ENCODE measurements at places on chromosomes 3 and 15.

GRCh38 chr15:66961901-66962300 lies 103.5 kb upstream of the SMAD3 start:
- DNase-seq: no peak

- no peak for DNase-seq
Observed at GRCh38 chr3:143855183-143855582, 6.9 kb upstream of the SLC9A9 start.

DNA sequence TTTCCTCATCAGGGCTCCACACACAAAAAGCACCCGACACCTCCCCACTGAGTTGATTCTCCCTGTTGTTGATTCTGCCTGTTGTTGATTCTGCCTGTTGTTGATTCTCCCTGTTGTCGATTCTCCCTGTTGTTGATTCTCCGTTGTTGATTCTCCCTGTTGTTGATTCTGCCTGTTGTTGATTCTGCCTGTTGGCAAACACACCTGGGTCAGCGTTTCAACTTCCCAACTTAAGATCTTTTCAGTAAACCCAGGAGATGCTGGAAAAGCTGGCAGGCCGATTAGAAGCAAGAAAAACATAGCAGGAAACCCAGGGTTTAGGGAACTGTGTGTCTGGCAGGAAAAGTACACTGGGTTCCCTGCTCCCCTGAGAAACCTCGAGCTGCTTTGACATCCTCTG lies 47.9 kb downstream of the TNK2 start:
- no peak for DNase-seq

DNA sequence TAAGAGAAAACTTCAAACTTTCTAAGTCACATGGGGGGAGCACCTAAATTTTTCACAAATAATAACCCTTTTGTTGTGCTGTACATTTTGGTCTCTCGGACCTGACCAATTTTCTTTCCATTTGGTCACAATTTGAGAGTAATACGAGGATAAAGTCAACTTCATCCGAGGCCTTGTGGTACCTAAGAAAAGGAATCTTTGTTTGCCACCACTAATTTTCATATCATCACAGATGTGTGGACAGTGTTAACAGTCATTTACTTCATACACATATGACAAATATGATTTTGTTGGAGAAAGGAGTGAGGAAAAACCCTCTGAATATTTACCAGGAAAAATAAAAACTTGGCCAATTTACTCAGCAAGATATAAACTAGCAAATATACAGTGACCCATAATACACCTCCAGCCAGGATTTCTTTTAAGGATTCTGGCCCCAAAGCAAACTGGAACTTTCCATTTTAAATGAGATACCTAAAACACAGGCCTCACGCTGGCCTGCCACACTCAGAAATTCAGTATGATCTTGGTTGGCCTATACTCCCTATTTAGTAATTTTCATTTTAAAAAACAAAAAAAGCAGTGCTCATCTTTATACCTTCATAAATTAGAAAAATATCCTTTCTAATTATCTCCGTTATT lies 40.7 kb downstream of the VGLL4 start:
- no peak for DNase-seq

All from cortex of kidney (tissue), 1 donor.